Brain (organoid and tissue), 16 donors: ENCODE measurements at places on chromosomes 7 and 10. TPM values are rescaled to one million over a fixed set of nuclear protein-coding genes. Genes with fewer than 3 reads are reported as not detected.

COL28A1 gene
- polyA plus RNA-seq = 0.24 TPM

DNA sequence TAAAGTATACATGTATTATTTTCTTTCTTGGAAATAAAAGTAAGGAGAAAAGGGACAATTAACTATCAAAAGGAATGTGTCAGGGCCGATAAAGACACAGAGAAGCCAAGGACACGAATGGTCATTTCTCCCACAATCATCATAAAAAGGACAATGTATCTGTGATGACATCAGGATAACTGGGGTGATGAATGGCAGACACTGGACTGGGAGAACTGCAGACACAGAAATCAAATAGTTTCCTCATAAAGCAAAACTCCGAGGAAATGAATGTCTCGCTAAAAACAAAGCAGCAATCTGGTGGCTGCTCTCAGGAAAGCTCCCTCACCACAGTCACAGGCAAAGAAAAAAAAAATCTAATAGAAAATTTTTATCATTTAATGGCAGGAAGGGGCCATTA is 69.3 kb upstream of the NPY start:
- no peak for DNase-seq

DNA sequence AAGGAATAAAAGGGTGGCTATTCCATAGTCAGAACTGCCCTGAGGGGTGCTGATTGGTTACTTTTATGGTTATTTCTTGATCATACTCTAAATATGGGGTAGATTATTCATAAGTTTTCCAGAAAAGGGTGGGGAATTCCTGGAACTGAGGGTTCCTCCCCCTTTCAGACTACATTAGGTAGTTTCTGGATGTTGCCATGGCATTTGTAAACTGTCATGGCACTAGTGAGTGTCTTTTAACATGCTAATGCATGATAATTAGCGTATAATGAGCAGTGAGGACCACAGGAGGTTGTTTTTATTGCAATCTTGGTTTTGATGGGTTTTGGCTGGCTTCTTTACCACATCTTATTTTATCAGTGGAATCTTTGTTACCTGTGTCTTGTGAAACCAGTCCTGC is 26.5 kb upstream of the POT1 start:
- DNase-seq = no peak

ADAM12 gene
- polyA plus RNA-seq = 1.4 TPM

CALHM3 gene
- not detected for polyA plus RNA-seq
